ENCODE measurements at places on chromosomes 6 and 20.

DNA sequence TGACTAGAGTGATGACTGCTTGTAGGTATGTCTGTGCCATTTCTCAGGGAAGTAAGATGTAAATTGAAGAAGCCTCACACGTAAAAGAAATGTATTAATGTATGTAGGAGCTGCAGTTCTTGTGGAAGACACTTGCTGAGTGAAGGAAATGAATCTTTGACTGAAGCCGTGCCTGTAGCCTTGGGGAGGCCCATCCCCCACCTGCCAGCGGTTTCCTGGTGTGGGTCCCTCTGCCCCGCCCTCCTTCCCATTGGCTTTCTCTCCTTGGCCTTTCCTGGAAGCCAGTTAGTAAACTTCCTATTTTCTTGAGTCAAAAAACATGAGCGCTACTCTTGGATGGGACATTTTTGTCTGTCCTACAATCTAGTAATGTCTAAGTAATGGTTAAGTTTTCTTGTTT, 16.6 kb downstream of the IRF4 start:
- DNase-seq: no peak

- DNase-seq: no peak
Measured at GRCh38 chr6:32790306-32790705, 26.5 kb downstream of the HLA-DOB start.

DNA sequence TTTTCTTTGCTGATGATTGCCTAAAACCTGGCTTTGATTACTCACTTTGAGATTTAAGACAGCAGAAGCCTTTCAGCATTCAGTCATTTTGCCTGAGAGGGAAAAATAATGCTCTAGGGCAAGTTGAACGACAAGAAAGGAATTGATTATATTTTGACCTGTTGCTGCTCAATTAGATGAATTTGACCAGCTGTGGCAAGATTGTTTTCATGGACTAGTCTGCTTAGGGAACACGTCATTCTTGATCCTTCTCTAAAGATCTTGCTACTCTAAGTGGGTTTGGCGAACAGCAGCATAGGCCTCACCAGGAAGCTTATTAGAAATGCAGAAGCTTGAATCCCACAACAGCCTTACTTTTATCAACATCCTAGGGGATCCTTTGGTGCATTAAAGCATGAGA, 59.7 kb upstream of the PHACTR1 start:
- DNase-seq: no peak

- no peak for DNase-seq
Measured at GRCh38 chr6:20608356-20608755, 74.1 kb downstream of the CDKAL1 start.

- no peak for DNase-seq
Measured at GRCh38 chr6:107711412-107712236, 112.5 kb downstream of the SCML4 start.

All from GF-D8 (cell line).